ENCODE measurements at places on chromosomes 6 and 20.

GRCh38 chr6:169045486-169045885 lies 208.2 kb downstream of the THBS2 start:
- no peak for DNase-seq

DNA sequence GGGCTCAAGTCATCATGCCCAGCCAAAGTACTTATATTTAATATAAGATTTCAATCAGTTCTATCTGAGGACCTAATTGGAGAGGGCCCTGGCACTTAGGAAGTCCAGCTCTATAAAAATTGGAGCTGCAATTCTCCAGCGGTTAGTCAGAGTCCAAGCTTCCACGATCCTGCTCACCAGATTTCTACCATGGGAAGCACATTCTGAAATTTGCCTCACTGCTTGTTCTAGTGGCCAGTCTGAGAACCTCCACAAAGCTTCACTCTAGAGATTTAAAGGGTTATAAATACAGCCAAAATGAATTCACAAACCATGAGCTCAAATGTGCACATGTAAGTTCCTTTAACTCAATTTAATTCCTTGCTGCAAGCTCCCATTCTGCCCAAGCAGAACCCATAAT lies 33.5 kb downstream of the PNLDC1 start:
- no peak for DNase-seq

DNA sequence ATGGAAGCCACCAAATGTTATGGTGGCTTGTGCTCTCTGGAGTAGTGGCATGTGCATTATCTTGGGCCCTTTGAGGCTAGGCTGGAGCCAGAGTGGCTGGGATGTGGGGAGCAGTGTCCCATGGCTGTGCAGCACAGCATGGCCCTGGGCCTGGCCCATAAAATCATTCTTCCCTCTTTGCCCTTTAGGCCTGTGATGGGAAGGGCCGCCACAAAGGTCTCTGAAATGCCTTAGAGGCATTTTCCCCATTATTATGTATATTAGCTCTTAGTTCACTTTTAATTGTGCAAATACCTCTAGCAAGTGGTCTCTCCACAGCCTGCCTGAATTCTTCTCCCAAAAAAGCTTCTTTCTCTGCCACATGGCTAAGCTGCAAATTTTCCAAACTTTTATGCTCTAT lies 297.3 kb upstream of the IRAK1BP1 start:
- DNase-seq: no peak

GRCh38 chr20:63553251-63553932 lies 567 bp upstream of the FNDC11 start:
- DNase-seq: peak; percentile 96

DNA sequence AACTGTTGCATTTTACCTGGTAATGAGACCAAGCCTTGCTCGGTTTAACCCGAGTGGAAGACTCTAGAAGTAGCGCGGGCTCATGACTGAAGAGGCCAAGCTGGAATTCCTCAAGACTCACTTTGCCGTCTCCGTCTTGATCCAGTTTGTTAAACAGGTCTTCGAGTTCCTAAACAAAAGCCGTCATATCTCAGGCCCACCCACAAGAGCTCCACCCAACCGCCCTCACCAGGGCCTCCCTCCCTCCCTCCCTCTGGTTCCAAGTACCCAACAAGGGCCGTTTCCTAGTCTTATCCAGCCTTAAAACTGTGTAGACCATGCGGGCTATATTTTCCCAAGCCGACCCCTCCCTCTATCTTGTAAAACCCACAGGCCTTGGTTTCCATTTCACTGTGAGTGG lies 81.4 kb downstream of the NINL start:
- no peak for DNase-seq

GRCh38 chr6:119148825-119149525 lies 70.5 kb upstream of the FAM184A start:
- DNase-seq: no peak

Data from activated CD4-positive, alpha-beta T cell treated with anti-CD3 and anti-CD28 coated beads, Interleukin-2, amount 50 U/mL, for 1 hour (primary cell).